ENCODE measurements at places on chromosomes 2 and 18.
A peak's percentile ranks its signal among the peaks of the same experiment; 100 is the strongest.

GRCh38 chr2:99959261-99960014, 183.0 kb downstream of the AFF3 start:
- DNase-seq = no peak

DNA sequence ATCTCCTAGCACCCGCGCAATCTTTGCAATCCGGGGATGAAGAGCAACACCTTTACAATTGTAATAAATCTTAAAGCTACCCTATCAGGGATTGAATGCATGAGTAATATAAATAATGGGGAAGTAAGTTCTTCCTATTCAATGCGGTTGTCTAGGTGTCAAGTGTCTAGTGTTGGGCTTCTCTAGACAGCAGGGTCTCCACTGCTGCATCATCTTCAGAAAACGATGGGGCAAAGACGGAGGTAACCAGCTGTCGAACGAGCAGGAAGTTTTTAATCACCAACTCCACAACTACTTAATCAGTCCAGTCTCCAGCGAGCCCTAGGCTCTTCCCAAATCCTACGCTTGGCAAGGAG, 573 bp downstream of the STAM2 start:
- DNase-seq = no peak

GRCh38 chr18:56593906-56594305, 44.5 kb downstream of the TXNL1 start:
- DNase-seq = no peak

- DNase-seq = no peak
These were observed 36.2 kb downstream of the THADA start for GRCh38 chr2:43559391-43560230.

- no peak for DNase-seq
These were observed 166.7 kb upstream of the DTNA start for GRCh38 chr18:34543356-34543755.

DNA sequence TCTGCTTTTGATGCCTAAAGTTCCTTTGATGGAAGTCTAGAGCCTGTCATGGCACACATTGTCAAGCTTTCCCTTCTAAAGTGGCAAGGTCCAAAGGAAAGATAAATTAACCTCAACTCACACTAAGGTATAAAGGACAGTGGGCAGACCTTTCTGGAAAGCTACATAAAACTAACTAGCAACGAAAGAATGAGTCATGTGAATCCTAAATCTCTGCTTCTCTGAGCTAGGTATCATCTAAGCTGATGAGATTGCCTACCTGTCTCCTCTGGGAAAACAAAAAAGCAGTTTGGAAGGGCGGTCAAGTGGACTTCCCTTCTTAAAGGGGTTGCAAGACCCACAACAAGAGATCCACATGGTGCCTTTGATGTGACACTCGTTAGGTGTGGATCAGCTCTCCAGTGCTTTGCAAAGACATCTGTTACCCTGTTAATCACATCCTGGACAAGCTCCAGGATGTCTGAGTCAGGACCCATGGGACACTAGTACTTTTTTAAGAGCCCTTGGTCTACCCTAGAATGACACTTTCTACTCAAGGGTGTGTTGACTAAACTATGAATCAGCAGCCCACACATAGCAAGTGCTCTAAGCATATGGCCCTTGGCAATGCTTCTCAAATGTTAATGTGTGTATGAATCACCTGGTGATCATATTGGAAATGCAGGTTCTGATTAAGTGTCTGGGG, 173.5 kb downstream of the ALK start:
- peak; percentile 68 for DNase-seq

GRCh38 chr2:119536211-119536610, 8.0 kb upstream of the CFAP221 start:
- DNase-seq = no peak

- no peak for DNase-seq
These were observed 126.5 kb downstream of the GALR1 start for GRCh38 chr18:77376043-77376732.

DNA sequence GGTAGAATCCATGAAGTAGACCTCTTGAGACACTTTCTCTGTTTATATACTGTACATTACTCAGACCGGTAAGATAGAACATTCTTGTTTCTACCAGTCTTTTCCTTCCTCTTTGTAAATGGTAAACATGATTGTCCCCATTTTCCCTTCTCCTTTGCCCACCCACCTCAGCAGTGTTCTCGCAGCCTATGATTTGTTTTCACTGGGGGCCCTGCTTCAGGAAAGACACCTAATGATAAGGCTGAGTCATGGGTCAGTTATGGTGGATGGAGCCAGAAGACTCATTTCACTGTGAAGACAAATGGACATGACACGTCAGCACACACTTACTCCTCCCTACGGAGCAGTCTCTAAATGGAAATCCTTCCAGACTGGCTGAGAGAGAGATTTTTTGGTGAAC, 23.7 kb downstream of the CENPO start:
- peak; percentile 68 for DNase-seq

- DNase-seq = no peak
These were observed 7.9 kb downstream of the STK11IP start for GRCh38 chr2:219605607-219605954.

DNA sequence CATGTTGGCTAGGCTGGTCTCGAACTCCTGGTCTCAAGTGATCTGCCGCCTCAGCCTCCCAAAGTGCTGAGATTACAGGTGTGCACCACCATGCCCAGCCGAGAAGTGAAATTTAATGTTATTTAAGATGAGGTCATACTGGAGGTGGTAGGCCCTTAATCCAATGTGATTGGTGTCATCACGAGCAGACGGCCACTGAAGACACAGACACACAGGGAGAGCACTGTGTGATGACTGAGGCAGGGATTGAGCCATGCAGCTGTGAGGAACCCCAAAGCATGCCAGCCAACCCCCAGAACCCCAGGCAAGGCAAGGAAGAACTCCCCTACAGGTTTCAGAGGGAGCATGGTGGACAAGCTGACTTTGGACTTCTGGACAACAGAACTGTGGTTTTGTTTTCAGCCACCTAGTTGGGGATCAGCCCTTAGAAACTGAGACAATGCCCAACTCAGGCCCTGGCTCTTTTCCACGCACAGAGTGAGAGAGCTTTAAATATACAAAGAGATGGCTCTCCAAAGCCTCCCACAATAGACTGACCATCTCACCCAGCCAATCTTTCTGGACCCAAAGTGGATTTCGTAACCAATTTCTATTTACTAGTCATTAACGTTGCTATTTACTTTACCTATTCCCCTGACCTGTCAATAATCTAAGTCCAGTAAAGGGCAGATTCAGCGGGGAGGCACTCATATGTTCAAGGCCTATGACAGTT, 34.2 kb downstream of the TBC1D8 start:
- no peak for DNase-seq

DNA sequence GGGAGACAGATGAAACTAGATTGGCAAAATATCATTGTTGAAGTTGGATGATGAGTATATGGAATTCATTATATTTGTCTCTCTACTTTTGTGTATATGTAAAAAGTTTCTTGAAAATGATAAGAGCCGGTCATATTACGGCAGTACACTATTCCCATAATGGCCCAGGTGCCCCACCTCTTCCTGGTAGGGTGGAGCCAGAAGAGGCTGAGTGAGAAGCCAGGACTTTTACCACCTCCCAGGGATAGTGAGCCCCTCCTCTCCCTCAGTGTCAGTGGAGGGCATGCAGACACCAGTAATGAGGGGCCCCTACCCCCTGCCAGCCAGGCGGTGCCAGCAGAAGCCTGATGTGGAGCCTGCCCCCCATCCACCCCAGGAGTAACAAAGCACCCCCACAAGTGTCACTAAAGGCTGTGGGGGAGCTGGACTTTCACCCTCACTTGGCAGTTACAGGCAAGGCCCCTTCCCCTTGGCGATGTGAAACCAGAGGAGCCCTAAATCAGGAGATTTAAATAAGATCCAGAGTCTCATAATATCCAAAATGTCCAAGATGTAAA, 198.9 kb upstream of the RBBP8 start:
- no peak for DNase-seq

GRCh38 chr2:217839073-217839749, 163.6 kb downstream of the TNS1 start:
- no peak for DNase-seq

DNA sequence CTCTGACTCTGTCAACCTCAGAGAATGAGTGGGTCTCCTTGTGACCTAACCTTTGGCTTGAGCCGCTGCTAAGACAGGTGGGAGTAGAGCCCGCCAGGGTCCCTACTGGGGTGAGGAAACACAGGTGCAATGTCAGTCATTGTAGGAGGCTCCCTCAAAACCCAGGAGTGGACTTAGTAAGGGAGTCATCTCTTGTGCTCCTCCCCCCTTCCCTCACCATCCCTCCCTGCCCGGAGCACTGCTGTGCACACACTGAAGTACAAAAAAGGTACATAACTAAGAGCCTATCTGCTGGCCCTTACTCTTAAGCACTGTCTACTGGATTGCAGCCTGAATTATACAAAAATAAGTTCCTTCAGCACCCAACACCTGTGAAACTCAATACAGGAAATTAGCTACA, 77.2 kb downstream of the MYO3B start:
- DNase-seq = no peak

GRCh38 chr2:42513252-42513918, 19.6 kb upstream of the KCNG3 start:
- peak; percentile 44 for DNase-seq

GRCh38 chr18:10562773-10563160, 36.9 kb downstream of the NAPG start:
- DNase-seq = no peak

DNA sequence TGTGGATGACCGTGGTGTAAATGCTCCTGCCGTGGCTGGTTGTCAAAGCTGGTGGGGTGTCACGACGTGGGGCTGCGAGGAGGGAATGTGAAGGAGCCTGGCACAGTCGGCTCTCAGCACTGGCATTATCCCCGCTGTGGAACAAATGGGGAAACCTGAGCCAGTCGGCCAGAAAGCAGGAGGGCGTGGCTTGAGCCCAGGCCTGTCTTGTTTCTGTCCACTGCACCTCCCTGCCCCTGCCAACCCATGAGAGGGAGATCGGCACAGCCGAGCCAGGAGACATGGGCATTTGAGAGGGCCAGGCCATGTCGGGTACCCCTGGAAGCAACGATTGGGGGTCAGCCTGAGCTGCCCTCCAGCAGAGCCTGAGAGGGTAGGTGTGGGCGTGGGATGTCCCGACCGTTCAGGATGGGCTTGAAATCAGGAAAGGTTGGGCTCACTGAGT, 44.5 kb downstream of the PDIA6 start:
- DNase-seq = no peak

GRCh38 chr2:74020702-74021406, 36.1 kb downstream of the TET3 start:
- no peak for DNase-seq

DNA sequence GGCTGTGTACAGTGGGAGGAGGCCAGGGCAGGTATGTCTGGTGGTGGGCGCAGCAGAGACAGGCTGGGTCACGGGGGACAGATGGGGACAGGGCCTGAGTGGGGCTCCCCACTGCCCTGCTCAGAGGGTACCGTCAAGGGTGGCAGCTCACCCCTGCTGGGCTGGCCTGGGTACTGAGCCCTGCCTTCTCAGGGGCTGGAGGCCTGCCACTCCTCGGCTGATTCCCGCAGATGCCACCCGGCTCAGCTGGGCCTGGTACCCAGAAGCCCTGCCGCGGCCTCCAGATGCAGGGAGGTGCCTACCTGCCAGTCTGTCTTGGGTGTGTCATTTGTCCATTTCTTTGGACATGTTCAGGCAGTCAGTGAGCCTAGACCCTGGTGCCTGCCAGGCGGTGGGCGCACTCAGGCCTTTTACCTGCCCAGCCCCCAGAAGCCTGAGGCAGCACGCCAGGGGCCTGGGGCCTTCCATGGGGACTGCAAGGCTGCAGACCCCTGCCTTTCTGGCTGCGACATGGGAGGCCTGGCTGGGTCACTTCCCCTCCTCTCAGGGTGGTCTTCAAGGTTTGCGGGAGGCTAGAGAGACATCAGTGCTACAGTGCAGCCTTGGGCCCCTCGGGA, 3.3 kb downstream of the SNORC start:
- no peak for DNase-seq

- DNase-seq = peak; percentile 57
These were observed 3.7 kb upstream of the ATG16L1 start for GRCh38 chr2:233247744-233248143.

GRCh38 chr18:57981308-57982028, 62.6 kb upstream of the NEDD4L start:
- no peak for DNase-seq

DNA sequence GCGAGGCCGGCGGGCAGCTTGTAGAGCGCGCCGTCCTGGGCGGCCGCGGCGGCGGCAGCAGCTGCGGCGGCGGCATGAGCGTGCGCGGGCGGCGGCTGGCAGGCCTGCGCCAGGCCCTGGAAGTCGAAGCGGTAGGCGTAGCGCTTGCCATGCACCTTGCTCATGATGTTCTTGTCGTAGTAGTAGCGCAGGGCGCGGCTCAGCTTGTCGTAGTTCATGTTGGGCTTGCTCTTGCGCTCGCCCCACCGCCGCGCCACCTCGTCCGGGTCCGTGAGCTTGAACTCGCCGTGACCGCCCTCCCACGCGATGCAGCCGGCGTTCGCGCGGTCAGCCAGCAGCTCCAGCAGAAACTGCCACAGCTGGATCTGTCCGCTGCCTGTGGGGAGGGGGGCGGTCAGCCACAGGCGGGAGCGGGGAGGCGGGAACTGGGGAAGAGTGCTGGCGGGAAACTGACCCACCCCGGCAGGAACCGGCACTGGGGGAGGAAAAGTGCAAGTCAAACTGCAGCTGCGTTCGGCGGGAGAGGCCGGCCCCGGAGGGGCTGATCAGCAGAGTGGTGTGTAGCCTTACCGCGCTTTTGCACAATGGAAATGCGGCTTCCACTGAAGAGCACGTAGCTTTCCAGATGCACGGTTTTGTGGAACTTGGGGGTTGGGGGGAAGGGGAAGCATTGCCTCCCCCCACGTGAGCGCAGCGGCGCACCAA, 3.0 kb downstream of the FEV start:
- no peak for DNase-seq

DNA sequence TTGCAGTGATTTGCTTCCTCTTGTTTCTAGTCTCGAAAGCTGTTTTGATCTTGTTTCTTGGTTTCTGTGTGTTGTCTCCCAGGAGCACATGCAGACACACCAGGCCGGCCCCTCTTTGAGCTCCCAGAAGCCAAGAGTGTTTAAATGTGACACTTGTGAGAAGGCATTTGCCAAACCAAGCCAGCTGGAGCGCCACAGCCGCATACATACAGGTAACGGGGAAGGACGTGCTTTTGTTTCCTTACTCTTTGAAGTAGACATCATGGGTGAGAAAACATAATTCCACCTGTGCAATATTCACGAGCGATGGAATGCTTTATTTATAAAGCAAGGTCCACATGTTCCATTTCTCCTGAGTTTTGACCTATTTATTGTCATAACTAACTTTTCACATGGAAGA, 137.2 kb downstream of the ZNF236 start:
- DNase-seq = no peak

- no peak for DNase-seq
These were observed 17.1 kb downstream of the PRKD3 start for GRCh38 chr2:37307500-37307899.

Measured in H54 (cell line).